ENCODE measurements at places on chromosomes 2 and 18. TPM values are rescaled to one million over a fixed set of nuclear protein-coding genes. Genes with fewer than 3 reads are reported as not detected.

Gene OLA1
- 29.5 TPM for total RNA-seq

Gene ATP8B1
- total RNA-seq: 30.9 TPM

Gene SERPINB3
- 0.21 TPM for total RNA-seq

Gene BMPR2
- total RNA-seq: 47.8 TPM

Gene TSGA10
- not detected for total RNA-seq

Gene ZAP70
- total RNA-seq: 2.7 TPM

Gene GLI2
- 23.1 TPM for total RNA-seq

Gene LCLAT1
- total RNA-seq: 9.8 TPM

- no peak for DNase-seq
- H3K36me3 ChIP-seq: no peaks in the 10 kb centered on the region
- peaks cover 14% of the 10 kb centered on the region for H3K27me3 ChIP-seq
- H3K27ac ChIP-seq: no peak overlapping the region
Observed at GRCh38 chr2:170716851-170717598, 1.9 kb downstream of the SP5 start.

- DNase-seq: no peak
- no peaks in the 10 kb centered on the region for H3K27me3 ChIP-seq
- no peak overlapping the region for H3K27ac ChIP-seq
- no peak overlapping the region for H3K4me3 ChIP-seq
- H3K36me3 ChIP-seq: peaks cover 10% of the 10 kb centered on the region
Observed at GRCh38 chr2:25844089-25844488, 34.2 kb downstream of the ASXL2 start.

GRCh38 chr2:217621391-217621801 lies 381.4 kb downstream of the TNS1 start:
- H3K27ac ChIP-seq: no peak overlapping the region
- no peaks in the 10 kb centered on the region for H3K27me3 ChIP-seq
- H3K4me1 ChIP-seq: peaks cover 6% of the 10 kb centered on the region
- no peaks in the 10 kb centered on the region for H3K36me3 ChIP-seq
- no peak for DNase-seq
- H3K4me3 ChIP-seq: no peak overlapping the region

DNA sequence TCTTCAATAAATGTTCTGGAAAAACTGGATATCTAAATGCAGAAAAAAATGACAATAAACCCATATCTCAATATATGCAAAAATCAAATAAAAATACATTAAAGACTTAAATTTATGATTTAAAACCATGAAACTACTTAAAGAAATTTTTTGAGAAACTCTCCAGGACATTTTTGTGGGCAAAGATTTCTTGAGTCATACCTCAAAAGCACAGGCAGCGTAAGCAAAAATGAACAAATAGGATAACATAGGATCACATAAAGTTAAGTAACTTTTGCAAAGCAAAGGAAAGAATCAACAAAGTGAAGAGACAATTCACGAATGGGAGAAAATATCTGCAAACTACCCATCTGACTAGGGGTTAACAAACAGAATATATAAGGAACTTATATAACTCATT lies 1545.5 kb downstream of the SUCLG1 start:
- H3K4me1 ChIP-seq: no peaks in the 10 kb centered on the region
- no peak overlapping the region for H3K4me3 ChIP-seq
- DNase-seq: no peak

DNA sequence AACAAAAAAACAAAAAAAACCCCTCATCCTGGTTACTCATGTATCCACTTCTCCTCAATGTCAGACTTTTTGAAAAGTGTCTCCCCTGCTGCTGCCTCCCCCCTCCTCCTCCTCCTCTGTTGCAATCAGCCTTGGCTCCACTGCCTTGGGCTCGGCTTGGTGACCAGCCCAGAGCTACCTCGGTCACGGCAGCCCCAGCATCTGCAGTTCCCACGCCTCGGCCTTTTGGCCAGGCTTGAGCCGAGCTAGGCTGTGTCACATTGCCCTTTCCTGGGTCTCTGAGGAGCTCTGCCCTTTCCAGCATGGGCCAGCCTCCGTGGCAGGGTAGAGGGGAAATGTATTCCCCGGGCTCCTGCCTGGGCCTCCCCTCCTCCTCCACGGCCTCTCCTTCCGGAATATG lies 22.7 kb upstream of the INHBB start:
- H3K36me3 ChIP-seq: no peaks in the 10 kb centered on the region
- no peak overlapping the region for H3K4me3 ChIP-seq
- no peaks in the 10 kb centered on the region for H3K27me3 ChIP-seq
- DNase-seq: peak; percentile 80
- no peak overlapping the region for H3K27ac ChIP-seq

DNA sequence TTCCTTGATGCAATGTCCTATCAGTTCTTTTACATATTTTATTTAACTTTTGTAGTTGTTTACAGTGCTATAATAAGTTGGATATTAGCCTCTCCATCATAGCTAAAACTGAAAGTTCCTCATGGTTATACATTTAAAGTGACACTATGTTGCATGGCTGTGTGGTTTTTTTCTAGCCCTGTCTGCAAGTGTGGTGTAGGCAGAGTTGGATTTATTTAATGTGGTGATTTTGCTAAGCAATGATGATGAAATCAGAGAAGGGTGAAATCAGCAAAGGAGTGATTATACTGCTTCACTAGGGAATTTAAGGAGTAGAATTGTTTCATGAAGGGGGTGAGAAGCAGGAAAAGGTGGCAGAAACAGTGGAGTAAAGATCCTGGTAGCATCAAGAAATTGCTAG lies 18.3 kb upstream of the ENOSF1 start:
- no peaks in the 10 kb centered on the region for H3K36me3 ChIP-seq
- no peak overlapping the region for H3K4me3 ChIP-seq
- no peak for DNase-seq
- H3K27me3 ChIP-seq: no peaks in the 10 kb centered on the region
- H3K4me1 ChIP-seq: no peaks in the 10 kb centered on the region
- H3K27ac ChIP-seq: no peak overlapping the region

- no peak for DNase-seq
- H3K27ac ChIP-seq: no peak overlapping the region
- H3K36me3 ChIP-seq: no peaks in the 10 kb centered on the region
- no peaks in the 10 kb centered on the region for H3K27me3 ChIP-seq
- no peak overlapping the region for H3K4me3 ChIP-seq
- no peaks in the 10 kb centered on the region for H3K4me1 ChIP-seq
Observed at GRCh38 chr2:210493528-210493927, 17.0 kb upstream of the LANCL1 start.

DNA sequence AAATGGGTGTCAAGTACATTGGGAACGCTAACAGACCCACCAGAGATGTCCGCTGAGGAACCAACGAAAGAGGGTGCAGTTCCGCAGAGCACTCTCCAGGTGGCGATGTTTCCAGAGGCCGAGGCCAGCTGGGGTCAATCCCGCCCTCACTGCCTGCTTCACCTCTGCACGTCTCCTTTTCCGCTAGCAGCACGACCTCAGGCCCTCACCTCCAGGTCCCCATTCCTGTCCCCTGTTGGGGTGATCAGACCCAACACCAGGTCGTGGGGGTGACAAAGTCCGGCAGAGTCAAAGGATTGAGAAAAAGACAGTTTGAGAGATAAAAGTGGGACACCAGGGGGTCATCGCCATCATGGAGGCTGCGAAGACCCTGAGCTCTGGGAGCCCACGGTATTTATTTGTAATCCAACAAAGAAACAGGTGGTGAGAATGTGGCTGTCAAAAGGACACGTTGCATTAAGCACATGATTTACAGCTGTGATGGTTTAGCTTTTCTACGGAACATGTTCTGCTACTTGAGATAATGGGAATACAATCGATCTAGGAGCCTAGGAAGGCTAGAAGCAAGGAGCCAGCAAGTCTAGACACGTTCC lies 27.3 kb downstream of the ZAP70 start:
- no peaks in the 10 kb centered on the region for H3K27me3 ChIP-seq
- DNase-seq: no peak
- no peak overlapping the region for H3K27ac ChIP-seq

DNA sequence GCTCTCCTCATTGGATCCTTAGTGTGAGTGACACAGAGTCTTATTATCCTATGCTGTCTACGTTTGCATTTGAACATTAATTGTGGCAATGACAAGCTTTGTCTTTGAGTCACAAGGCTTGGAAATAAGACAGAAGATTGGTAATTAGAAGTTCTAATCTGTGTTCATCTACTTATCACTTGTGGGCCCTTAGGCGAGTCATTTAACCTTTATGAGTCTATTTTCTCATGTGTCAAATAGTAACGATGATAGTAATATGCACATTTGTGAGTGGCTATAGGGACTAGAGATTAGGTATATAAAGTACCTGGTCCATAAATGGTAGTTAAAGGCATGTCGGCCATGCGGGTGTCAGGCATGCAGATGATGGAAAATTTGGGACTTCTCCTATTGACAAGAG lies 105.6 kb upstream of the NABP1 start:
- H3K36me3 ChIP-seq: no peaks in the 10 kb centered on the region
- peaks cover 3% of the 10 kb centered on the region for H3K4me1 ChIP-seq
- H3K4me3 ChIP-seq: no peak overlapping the region
- H3K27ac ChIP-seq: no peak overlapping the region

DNA sequence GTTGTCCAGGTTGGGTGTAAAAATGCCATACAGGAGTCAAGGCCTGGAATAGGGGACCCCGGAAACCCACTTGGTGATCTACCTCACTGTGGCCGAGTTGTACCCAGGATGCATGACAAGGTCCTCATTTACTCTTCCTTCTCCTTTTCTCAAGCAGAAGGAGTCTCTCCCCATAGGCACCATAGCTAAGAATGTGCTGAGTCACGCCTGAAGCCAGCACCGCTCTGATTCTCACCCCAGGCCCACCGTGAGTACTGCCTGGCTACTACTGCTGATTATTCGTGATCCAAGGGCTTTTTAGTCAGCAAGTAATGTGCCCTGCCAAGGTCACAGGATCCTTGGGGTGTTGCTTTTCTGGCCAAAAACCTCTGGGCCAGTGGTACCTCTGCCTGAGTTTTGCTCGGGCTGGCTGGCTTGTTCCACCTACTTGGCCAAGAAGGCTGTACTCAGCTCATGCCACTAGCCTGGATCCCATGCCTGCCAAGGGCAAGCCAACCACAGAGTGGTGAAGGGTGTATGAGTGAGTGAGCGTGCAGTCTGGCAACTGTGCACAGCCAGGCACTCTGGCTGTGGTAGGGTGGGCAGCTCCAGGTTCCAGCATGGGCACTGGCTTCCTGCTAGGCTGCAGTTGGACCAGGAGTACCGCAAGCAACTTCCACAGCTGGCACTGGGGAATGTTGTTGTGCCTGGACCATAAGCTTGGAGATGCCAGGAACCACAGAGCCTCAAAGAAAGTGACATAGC lies 650.1 kb upstream of the VRK2 start:
- no peak overlapping the region for H3K27ac ChIP-seq
- no peaks in the 10 kb centered on the region for H3K36me3 ChIP-seq
- no peaks in the 10 kb centered on the region for H3K4me1 ChIP-seq
- H3K4me3 ChIP-seq: no peak overlapping the region
- no peaks in the 10 kb centered on the region for H3K27me3 ChIP-seq

DNA sequence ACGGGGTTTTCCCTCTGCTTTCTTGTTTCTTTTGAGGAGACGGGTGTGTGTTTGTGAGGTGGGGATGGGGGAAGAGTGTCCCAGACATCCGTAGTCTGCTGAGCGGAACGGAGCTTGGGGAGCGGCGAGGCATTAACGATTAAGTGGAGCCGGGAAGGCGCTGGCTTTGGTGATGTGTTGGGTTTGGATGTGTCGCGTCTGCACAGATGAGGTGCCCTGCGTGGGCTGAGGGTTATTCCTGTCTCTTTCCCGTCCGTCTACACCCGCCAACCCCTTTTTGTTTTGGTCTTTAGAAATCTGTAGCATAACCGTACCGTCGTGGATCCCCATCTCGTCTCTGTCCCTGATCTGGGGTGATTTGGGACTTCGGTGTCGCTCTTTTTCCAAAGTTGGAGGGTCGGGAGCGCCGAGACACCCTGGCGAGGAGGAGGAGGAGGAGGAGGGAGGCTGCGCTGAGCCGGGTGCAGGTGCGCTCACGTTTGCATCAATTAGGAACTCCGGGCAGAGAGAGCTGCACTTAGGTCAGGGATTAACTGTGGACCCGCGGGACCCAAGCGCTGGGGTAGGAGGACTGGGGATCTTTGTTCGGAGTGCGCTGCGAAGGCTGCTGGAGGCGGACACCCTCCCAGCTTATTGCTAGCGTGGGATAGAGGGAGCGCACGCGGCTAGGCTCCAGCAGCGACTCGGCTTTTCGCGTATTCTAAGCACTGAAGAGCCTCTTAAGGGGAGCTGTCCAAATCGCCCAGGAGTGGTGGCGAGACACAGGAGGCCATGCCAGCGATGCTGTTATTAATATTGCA lies 720.3 kb downstream of the DPP10 start:
- no peak for DNase-seq
- H3K27me3 ChIP-seq: no peaks in the 10 kb centered on the region
- H3K36me3 ChIP-seq: no peaks in the 10 kb centered on the region
- no peak overlapping the region for H3K4me3 ChIP-seq

DNA sequence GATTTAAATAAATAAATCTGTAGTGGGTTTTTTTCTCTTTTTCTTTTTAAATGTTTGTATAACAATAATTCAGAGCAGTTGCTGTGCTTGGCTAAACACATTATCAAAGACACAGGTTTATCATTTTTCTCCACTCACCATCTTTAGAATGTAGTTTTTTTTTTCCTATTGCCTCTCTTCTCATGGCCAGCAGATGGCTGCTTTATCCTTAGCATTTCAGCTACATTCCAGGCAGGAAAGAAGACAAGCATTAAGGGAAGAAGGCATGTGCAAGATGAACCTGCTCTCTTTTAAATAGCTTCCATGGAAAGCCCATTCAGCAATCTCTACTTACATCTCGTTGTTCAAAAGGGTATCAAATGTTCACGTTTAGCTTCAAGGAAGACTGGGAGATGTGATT lies 42.6 kb downstream of the ARHGAP15 start:
- H3K36me3 ChIP-seq: no peaks in the 10 kb centered on the region
- H3K4me1 ChIP-seq: no peaks in the 10 kb centered on the region
- DNase-seq: no peak
- no peak overlapping the region for H3K27ac ChIP-seq
- no peaks in the 10 kb centered on the region for H3K27me3 ChIP-seq
